ENCODE measurements at places on chromosomes 13 and 19. TPM values are rescaled to one million over a fixed set of nuclear protein-coding genes. Genes with fewer than 3 reads are reported as not detected.

- peak; percentile 63 for DNase-seq
These were observed 97.7 kb upstream of the IPO5 start for GRCh38 chr13:97855570-97856303.

DNA sequence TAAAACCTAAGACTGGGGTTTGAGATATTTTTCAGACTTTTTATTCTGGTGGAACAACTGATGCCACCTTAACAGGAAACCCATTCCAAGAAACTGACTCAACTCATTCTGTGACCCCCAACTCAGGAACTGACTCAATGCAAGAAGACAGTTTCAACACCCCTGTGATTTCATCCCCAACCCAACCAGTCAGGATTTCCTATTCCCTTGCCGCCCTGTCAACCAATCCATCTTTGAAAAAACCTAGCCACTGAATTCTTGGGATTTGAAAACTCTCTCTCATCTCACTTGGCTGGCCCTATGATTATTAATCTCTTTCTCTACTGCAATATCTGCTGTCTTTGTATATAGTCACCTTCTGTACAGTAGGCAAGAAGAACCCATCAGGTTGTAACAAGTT is 1211.9 kb upstream of the ATXN8OS start:
- DNase-seq: no peak

DNA sequence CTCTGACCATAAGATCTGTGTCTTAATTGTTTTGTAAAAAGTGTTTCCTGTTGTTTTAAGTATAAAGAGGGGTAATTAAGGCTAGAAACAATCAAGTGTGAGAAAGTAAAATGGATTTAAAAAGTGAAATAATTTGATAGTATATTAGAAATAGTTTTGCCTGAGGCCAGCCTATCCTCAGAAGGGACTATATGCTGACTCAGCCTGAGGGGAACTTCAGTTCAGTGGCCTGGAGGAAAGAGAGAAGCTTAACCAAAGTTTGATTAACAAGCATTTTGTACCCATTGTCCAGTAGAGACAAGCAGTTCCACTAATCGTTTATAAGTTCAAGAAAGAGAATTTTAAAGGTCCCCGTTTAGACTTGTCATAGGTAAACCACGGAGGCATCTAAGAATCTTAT is 1793.2 kb upstream of the PRR20A start:
- DNase-seq: no peak

- DNase-seq: no peak
These were observed 4.6 kb upstream of the ZNF45 start for GRCh38 chr19:43939557-43940260.

DNA sequence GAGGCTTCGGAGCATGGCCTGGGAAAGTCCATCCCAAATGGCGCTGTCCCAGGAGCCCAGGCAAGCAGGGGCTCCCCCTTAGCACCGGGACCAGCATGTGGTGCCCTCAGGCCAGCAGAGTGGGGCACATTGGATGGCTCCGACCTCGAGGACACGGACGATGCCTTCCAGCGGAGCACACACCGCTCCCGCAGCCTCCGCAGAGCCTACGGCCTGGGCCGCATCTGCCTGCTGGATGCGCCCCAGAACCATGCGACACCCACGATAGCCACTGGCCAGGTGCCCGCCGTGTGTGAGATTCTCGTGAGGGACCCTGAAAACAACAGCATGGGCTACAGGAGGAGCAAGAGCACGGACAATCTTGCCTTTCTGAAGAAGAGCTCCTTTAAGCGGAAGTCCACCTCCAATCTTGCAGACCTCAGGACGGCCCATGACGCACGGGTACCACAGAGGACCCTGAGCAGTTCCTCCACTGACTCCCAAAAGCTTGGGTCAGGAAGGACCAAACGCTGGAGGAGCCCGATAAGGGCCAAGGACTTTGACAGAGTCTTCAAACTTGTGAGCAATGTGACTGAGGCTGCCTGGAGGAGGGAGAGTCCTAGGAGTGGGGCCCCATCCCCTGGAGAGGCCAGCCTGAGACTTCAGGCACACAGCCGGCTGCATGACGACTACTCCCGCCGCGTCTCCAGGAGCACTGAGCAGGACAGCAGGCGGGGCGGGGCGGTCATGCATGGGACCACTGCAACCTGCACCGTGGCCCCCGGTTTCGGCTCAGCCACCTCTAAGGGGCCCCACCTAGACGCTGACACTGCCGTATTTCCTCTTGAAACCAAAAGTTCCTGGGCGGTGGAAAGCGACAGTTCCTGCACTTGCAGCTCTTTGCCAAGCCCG is 63.1 kb downstream of the SPATA13 start:
- DNase-seq: no peak

DNA sequence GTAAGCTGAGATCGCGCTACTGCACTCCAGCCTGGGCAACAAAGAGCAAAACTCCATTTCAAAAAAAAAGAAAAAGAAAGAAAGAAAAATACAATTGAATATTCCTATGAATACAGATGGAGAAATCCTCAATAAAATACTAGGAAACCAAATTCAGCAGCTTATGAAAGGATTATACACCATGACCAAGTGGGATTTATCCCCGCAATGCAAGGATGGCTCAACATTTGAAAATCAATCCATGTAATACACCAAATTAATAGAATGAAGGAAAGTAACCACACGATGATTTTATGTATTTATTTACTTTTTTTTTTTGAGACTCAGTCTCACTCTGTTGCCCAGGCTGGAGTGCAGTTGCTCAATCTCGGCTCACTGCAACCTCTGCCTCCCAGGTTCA is 19.5 kb upstream of the TM6SF2 start:
- DNase-seq: no peak

DNA sequence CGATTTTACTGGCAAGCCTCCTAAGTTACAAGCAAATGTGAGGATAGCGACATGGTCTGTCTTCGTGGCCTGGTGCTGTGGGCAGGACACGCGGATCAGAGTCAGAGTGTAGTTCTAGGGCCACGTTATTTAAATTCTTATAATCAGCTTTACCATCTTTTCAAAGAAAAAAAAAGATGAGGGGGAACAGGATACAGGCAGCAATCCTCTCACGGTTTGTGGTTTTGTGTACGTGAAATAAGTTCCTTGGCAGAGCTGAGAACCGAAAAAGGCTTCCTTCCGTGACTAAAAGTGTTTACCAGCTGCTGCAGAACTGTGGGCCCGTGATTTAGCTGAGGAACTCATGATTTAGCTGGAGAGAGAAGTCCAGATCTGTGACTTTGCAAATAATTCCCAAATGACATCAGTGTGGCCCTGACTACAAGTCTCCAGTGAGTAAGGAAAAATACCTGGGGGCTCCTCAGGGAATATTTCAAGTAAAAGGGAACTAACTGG is 27.2 kb downstream of the RCBTB2 start:
- DNase-seq: no peak

- no peak for DNase-seq
These were observed 51.8 kb upstream of the GPI start for GRCh38 chr19:34313188-34313587.

GRCh38 chr13:44237276-44237767 is 136.3 kb upstream of the SERP2 start:
- peak; percentile 66 for DNase-seq

GRCh38 chr13:43877766-43878165 is 1.8 kb downstream of the CCDC122 start:
- no peak for DNase-seq

GRCh38 chr19:23070353-23071146 is 46.3 kb upstream of the ZNF730 start:
- peak; percentile 51 for DNase-seq

GRCh38 chr13:48121733-48122132 is 26.8 kb upstream of the MED4 start:
- no peak for DNase-seq

GRCh38 chr19:51740356-51740755 is 11.3 kb downstream of the FPR1 start:
- no peak for DNase-seq

DNA sequence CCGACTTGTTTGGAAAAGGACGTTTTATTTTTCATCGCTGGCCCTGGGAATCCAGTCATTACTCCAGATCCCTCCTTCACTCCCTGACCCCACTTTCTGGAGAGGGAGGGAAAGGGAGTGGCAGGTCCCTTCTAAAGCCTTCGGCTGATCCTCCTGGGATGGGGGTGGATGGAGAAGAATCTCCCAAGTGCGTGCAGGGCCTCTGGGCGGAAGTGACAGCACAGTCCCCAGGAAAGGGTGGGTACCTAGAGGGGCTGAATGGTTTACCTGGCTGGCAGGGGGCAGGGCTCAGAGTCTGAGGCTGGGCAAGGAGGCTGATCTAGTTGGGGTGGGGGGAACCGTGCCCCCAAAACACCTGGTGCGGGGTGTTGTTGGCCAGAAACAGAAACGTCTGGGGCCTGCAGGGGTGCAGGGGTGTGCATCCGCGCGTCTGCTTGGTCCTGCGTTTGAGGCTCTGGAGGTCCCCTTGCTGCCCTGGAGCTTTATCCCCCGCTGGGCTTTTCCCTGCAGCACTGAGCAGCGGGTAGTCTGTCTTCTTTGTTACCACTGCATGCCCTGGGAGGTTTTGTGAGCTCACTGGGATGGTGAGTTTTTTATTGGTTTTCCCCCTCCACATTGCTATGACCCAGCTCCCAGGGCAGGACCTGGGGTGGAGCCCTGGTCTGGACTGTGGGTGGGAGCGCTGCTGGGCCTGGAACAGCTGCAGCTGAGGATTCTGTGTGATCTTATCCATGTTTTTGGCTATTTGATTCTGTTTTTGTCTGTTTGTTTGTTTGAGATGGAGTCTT is 3.0 kb upstream of the ZNF628 start:
- no peak for DNase-seq

DNA sequence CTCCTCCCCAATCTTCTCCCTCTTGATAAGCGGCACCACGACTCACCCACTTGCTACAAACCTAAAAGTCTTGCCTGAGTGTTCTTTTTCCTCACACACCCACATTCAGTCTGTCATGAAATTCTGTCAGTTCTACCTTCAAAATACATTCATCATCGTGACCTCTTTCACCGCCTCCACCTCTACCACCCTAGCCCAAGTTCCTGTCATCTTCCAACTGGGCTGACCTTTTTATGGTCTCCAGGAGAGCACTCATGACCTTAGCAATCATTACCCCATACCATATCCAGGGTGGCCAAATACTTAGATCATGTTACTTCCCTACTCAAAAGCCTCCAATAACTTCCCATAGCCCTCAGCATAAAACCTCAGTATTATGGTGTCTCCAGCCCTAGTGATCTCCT is 110.4 kb upstream of the TSC22D1 start:
- no peak for DNase-seq

- peak; percentile 16 for DNase-seq
These were observed 1.6 kb upstream of the CACNG6 start for GRCh38 chr19:53989600-53990533.

GRCh38 chr19:7953576-7953975 is 10.1 kb upstream of the TIMM44 start:
- no peak for DNase-seq

- DNase-seq: no peak
These were observed 86.5 kb upstream of the IRS2 start for GRCh38 chr13:109872864-109873263.

The PRR12 gene
- total RNA-seq: 12.6 TPM

The ZNF616 gene
- total RNA-seq: 4.8 TPM

The WASF3 gene
- 10.5 TPM for total RNA-seq

The BEST2 gene
- not detected for total RNA-seq

The FREM2 gene
- total RNA-seq: 0.03 TPM

The PRR36 gene
- total RNA-seq: 0.08 TPM

The HIPK4 gene
- not detected for total RNA-seq

Data from Right ventricle myocardium superior (tissue), 1 donor.